ENCODE measurements at places on chromosomes 7 and 10. TPM values are rescaled to one million over a fixed set of nuclear protein-coding genes. Genes with fewer than 3 reads are reported as not detected.

DNA sequence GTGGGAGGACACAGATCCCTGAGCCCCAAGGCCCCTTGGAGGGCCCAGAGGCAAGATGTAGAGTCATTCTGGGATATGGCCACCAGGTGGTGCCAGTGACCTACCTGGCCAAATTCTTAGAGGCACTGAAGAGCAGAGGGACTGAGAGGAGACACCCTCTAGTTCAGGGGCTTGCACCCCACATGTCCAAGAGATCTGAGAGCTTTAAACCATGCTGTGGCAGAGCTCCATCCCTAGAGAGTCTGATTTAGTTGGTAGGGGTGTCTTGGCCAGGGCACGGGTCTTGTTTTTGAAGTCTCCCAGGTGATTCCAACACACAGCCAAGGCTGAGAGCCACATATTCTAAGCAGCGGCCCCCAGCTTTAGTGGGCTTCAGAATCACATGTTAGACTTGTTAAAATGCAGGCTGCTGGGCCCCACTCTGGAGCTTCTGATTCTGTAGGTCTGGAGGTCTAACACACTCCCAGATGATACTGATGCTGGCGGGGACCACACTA is 52.5 kb downstream of the PRF1 start:
- no peaks in the 10 kb centered on the region for H3K27me3 ChIP-seq
- H3K36me3 ChIP-seq: peaks cover 42% of the 10 kb centered on the region
- H3K4me1 ChIP-seq: peaks cover 4% of the 10 kb centered on the region
- peak; percentile 95 for DNase-seq
- no peak overlapping the region for H3K27ac ChIP-seq

Gene NPY
- 70.1 TPM for total RNA-seq

Gene METTL27
- total RNA-seq: 0.83 TPM

Gene ASAH2B
- 0.66 TPM for total RNA-seq

DNA sequence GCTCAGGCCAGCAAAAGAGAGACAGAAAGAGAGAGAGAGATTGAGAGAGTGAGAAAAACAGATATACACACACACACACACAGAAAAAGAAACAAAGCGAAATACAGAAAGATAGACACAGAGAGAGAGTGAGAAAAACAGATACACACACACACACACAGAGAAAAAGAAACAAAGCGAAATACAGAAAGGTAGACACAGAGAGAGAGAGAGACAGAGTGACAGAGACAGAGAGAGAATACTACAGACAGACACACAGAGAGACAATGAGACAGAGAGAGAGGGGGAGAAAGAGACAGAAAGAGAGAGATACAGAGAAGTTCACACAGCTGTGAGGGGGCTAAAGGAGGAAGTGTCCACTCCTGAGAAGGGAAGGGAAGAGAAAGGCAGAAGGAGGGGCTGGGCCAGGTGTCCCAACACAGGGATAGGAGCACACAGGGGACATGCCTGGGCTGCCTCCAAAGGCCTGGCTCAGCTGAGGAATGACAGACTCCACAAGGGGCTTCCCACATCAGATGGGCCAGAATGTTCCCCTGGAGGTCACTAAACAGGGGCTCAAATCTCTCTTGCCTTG is 4.3 kb downstream of the GCK start:
- no peak for DNase-seq
- no peaks in the 10 kb centered on the region for H3K27me3 ChIP-seq
- no peak overlapping the region for H3K27ac ChIP-seq

GRCh38 chr7:134016223-134016941 is 110.8 kb upstream of the LRGUK start:
- no peak overlapping the region for H3K27ac ChIP-seq
- H3K27me3 ChIP-seq: no peaks in the 10 kb centered on the region

DNA sequence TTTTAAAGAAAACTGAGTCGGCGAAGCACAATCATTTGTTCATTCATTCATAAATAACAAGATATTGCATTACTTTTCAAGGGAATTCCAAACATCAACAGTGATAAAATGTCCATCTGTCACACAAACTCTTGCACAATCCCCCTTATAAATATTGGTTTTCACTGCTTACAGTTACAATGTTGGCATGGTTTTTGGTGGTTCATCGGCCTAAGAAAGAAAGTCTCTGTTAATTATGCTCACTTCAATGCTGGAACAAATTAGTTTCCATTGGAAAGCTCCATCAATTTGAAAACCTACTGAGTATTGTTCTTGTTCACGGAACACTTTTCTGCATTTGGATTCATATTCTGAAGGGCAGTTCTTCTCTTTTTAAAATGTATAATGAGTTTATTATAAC is 188.5 kb downstream of the JAZF1 start:
- H3K36me3 ChIP-seq: no peaks in the 10 kb centered on the region
- H3K27ac ChIP-seq: no peak overlapping the region
- no peak for DNase-seq
- H3K27me3 ChIP-seq: no peaks in the 10 kb centered on the region
- no peak overlapping the region for H3K4me3 ChIP-seq
- H3K4me1 ChIP-seq: peaks cover 42% of the 10 kb centered on the region

GRCh38 chr10:120744040-120744439 is 107.1 kb upstream of the WDR11 start:
- H3K36me3 ChIP-seq: no peaks in the 10 kb centered on the region
- no peak overlapping the region for H3K27ac ChIP-seq
- H3K27me3 ChIP-seq: no peaks in the 10 kb centered on the region
- H3K4me3 ChIP-seq: no peak overlapping the region
- no peak for DNase-seq

Gene C7orf57
- total RNA-seq: not detected

Gene ELMO1
- total RNA-seq: 42.9 TPM

GRCh38 chr10:7157091-7157490 is 253.7 kb downstream of the SFMBT2 start:
- no peaks in the 10 kb centered on the region for H3K4me1 ChIP-seq
- no peak overlapping the region for H3K4me3 ChIP-seq
- no peak overlapping the region for H3K27ac ChIP-seq
- no peaks in the 10 kb centered on the region for H3K27me3 ChIP-seq

GRCh38 chr7:135959646-135960363 is 17.4 kb downstream of the MTPN start:
- no peaks in the 10 kb centered on the region for H3K27me3 ChIP-seq
- H3K36me3 ChIP-seq: no peaks in the 10 kb centered on the region
- no peak overlapping the region for H3K4me3 ChIP-seq
- no peak for DNase-seq

Gene TLL2
- total RNA-seq: 0.19 TPM

DNA sequence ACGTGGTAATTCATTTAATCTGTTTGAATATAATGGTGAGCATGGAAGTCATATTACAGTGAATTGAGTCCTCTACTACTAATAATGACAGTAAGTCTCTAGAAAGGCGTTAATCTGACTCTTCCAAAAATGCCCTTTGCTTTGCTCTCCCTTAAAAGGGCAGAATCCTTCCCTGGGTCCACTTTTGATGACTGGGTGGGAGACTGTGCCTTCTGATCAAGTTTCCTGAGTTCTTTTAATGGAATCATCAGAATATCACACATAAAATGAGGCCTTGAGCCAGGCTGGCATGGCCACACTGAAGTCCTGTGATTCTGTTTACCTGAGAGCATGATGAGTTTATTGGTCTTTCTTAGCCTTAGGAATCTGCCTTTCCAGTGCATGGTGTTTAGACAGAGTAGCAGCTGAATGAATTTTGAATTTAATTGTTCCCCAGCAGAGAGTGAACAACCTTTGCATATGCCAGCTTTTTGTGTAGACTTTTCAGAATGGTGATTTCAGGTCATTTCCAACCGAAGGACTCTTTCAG is 33.3 kb downstream of the PAPSS2 start:
- no peaks in the 10 kb centered on the region for H3K36me3 ChIP-seq
- no peaks in the 10 kb centered on the region for H3K27me3 ChIP-seq
- H3K27ac ChIP-seq: no peak overlapping the region
- no peak overlapping the region for H3K4me3 ChIP-seq
- H3K4me1 ChIP-seq: no peaks in the 10 kb centered on the region

GRCh38 chr10:17244700-17245365 is 16.8 kb downstream of the VIM start:
- H3K27me3 ChIP-seq: no peaks in the 10 kb centered on the region
- DNase-seq: no peak
- H3K27ac ChIP-seq: no peak overlapping the region
- H3K4me3 ChIP-seq: no peak overlapping the region
- no peaks in the 10 kb centered on the region for H3K4me1 ChIP-seq
- H3K36me3 ChIP-seq: no peaks in the 10 kb centered on the region

Gene RADIL
- total RNA-seq: 12.1 TPM

DNA sequence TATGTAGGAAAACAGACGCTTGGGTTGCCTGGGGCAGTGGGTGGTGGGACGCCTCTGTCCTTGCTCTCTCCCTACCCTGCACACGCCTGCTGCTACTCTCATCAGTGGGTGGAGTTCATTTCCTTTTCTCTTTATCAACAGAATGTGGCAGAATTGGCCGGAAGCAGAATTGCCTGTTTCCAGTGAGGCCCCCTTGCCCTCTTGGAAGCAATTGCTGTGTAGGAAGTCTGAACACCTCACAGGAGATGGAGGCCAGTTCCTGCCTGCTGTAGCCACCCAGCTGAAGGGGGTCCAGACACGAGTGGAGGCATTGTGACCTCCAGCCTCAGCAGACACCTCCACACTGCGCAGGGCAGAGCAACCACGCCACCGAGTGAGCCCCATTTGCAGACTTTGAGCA is 331.6 kb upstream of the ZNF32 start:
- H3K36me3 ChIP-seq: no peaks in the 10 kb centered on the region
- DNase-seq: no peak
- H3K27me3 ChIP-seq: no peaks in the 10 kb centered on the region
- no peak overlapping the region for H3K4me3 ChIP-seq

Gene JCAD
- total RNA-seq: 65.2 TPM

Gene NSUN6
- 6.1 TPM for total RNA-seq

DNA sequence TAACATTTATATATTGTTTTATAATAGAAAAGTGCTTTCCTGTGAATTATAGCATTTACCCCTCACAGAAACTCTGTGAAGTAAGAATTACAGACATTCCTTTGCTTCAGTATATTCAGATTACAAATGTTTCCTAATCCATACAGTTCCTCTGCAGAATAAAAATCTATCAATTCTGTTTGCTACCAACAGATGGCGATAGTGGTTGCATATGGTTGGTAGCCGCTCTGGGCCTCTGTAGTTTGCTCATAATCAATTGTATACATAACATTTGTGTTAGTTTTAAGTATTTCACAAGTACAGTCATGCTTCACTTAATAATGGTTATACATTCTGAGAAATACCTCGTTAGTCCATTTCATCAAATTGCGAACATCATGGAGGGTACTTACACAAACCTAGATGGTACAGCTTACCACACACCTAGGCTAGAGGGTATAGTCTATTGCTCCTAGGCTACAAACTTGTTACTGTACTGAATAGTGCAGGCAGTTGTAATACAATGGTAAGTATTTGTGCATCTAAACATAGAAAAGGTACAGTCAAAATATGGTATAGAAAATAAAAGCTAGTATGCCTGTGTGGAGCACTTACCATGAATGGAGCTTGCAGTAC is 94.4 kb upstream of the STEAP4 start:
- H3K36me3 ChIP-seq: no peaks in the 10 kb centered on the region
- no peaks in the 10 kb centered on the region for H3K4me1 ChIP-seq
- DNase-seq: no peak
- H3K27ac ChIP-seq: no peak overlapping the region
- H3K27me3 ChIP-seq: no peaks in the 10 kb centered on the region

DNA sequence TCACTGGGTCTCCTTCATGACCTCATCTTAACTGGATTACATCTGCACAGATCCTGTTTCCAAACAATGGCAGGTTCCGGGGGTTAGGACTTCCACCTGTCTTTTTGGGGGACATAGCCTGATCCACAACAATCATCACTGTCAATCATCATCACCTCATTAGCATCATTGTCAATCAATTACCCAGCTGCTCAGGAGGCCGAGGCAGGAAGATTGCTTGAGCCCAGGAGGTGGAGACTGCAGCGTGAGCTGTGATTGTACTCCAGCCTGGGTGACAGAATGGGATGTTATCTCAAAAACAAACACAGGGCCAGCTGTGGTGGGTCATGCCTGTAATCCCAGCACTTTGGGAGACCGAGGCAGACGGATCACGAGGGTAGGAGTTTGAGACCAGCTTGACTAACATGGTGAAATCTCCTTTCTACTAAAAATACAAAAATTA is 18.7 kb downstream of the AMZ1 start:
- peaks cover 9% of the 10 kb centered on the region for H3K4me1 ChIP-seq
- H3K36me3 ChIP-seq: no peaks in the 10 kb centered on the region

- no peak for DNase-seq
- no peaks in the 10 kb centered on the region for H3K4me1 ChIP-seq
- H3K4me3 ChIP-seq: no peak overlapping the region
- H3K27me3 ChIP-seq: no peaks in the 10 kb centered on the region
- H3K27ac ChIP-seq: no peak overlapping the region
- no peaks in the 10 kb centered on the region for H3K36me3 ChIP-seq
Measured at GRCh38 chr10:57741751-57742150, 525.9 kb downstream of the IPMK start.

- no peak overlapping the region for H3K27ac ChIP-seq
- H3K27me3 ChIP-seq: no peaks in the 10 kb centered on the region
- H3K4me1 ChIP-seq: no peaks in the 10 kb centered on the region
- no peak overlapping the region for H3K4me3 ChIP-seq
Measured at GRCh38 chr10:51487576-51487975, 211.8 kb downstream of the CSTF2T start.

GRCh38 chr10:17075533-17076359 is 53.9 kb downstream of the CUBN start:
- no peaks in the 10 kb centered on the region for H3K36me3 ChIP-seq
- H3K27ac ChIP-seq: peak overlapping the region; percentile 47
- peaks cover 20% of the 10 kb centered on the region for H3K4me1 ChIP-seq
- no peak for DNase-seq
- no peak overlapping the region for H3K4me3 ChIP-seq

Gene OR9A2
- not detected for total RNA-seq

DNA sequence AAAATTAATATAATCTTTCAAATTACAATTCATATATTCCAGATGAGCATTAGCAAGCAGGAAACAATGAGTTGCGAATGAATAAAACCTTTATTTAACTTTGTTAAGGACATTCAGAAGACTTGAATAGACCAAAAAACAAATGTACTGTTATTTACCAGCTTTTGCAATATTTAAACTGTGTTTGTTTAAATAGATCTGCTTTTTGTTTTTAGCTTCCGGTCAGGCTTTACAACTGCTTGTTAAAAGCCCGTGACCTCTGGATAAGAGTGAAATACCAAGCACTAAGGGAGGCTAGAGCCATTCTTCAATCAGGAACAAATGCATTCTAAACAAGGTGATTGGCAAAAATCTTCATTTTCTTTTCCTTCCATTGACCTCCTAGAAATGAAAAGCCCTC is 184.9 kb upstream of the GNAI1 start:
- H3K27me3 ChIP-seq: no peaks in the 10 kb centered on the region
- no peak overlapping the region for H3K4me3 ChIP-seq
- no peak for DNase-seq
- no peaks in the 10 kb centered on the region for H3K36me3 ChIP-seq
- no peak overlapping the region for H3K27ac ChIP-seq
- no peaks in the 10 kb centered on the region for H3K4me1 ChIP-seq

Gene SVOPL
- not detected for total RNA-seq

- peak overlapping the region; percentile 48 for H3K4me3 ChIP-seq
- peaks cover 6% of the 10 kb centered on the region for H3K27me3 ChIP-seq
Measured at GRCh38 chr10:43077421-43078171, 727 bp downstream of the RET start.

GRCh38 chr10:12340371-12340770 is 9.0 kb upstream of the CAMK1D start:
- no peak for DNase-seq
- peaks cover 4% of the 10 kb centered on the region for H3K4me1 ChIP-seq
- no peak overlapping the region for H3K27ac ChIP-seq
- H3K27me3 ChIP-seq: no peaks in the 10 kb centered on the region
- H3K4me3 ChIP-seq: no peak overlapping the region

Measured in esophagus muscularis mucosa (tissue), 4 donors.